ENCODE measurements at places on chromosomes 5 and 9.

GRCh38 chr5:95853490-95853889 is 31.0 kb upstream of the GLRX start:
- no peak for DNase-seq

DNA sequence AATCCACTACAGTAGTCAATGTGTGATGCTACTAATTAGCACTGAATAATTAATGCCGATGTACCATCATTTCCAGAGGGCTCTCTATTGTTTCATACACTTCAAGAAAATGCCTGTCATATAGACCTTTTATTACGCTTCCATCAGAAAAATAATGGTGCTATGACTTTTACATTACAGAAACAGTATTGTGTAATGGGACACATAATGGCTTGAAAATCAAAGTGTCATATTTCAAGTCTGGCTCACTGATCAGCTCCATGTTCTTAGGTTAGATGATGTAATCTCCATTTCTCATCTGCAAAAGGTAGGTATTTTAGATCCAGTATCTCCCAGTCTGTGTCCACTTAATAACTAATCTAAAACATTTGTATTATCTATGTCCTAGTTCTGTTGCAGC is 990.6 kb upstream of the TYRP1 start:
- no peak for DNase-seq

DNA sequence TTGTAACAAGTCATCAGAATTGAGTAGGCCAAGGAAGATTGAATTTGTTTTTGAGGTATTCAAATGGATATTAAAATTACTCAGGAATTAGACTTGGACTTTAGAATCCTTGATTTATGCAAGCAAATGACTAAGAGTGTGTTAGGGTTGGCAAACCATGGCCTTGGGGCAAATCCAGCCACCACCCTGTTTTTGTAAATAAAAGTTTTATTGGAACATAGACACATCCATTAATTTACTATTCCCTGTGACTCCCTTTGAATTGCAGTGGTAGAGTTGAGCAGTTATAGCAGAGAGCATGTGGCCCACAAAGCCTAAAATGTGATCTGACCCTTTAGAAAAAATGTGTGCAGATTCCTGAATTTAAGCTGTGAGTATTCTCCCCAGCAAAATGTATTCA is 115.6 kb downstream of the WDR70 start:
- no peak for DNase-seq

- no peak for DNase-seq
Observed at GRCh38 chr9:134913041-134913712, 4.5 kb downstream of the FCN1 start.

GRCh38 chr5:107593009-107593408 is 77.7 kb downstream of the EFNA5 start:
- DNase-seq, result no peak

DNA sequence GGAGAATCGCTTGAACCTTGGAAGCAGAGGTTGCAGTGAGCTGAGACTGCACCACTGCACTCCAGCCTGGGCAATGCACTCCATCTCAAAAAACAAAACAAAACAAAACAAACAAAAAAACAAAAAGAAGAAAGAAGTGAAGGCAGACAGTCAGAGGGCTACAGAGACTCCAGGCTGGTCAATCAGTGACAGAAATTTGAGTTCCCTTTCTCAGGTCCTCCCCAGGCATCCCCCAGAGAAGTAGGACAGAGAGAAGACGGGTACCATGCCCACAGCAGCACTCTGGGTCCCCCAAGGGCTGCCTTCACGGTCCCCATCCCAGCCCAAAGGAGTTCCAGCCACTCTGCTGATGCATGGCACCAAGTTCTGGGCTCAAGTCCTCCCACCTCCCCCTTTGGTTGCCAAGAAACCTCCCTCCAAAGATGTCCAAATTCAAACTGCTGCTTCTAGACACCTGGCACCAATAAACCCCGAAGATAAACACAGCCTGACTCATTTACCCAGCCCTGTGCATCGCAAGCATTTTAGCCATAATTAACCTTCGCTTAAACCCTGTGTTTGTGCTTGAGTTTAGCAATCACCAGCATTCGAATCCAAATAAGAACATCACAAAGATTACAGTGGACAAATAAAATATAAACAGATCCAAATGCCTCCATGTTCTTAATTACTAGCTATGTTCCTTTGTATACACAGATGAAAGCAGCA is 24.0 kb downstream of the SEMA4D start:
- DNase-seq, result no peak

- DNase-seq, result no peak
Observed at GRCh38 chr5:3590967-3591900, 4.4 kb upstream of the IRX1 start.

- DNase-seq, result no peak
Observed at GRCh38 chr9:127572961-127573721, 38.9 kb upstream of the STXBP1 start.

GRCh38 chr9:125119643-125120286 is 23.6 kb downstream of the SCAI start:
- no peak for DNase-seq

GRCh38 chr5:7261049-7261448 is 134.9 kb upstream of the ADCY2 start:
- DNase-seq, result no peak

- no peak for DNase-seq
Observed at GRCh38 chr5:48192-48591, 43.8 kb upstream of the PLEKHG4B start.

- DNase-seq, result no peak
Observed at GRCh38 chr5:97568382-97568781, 385.3 kb upstream of the RIOK2 start.

DNA sequence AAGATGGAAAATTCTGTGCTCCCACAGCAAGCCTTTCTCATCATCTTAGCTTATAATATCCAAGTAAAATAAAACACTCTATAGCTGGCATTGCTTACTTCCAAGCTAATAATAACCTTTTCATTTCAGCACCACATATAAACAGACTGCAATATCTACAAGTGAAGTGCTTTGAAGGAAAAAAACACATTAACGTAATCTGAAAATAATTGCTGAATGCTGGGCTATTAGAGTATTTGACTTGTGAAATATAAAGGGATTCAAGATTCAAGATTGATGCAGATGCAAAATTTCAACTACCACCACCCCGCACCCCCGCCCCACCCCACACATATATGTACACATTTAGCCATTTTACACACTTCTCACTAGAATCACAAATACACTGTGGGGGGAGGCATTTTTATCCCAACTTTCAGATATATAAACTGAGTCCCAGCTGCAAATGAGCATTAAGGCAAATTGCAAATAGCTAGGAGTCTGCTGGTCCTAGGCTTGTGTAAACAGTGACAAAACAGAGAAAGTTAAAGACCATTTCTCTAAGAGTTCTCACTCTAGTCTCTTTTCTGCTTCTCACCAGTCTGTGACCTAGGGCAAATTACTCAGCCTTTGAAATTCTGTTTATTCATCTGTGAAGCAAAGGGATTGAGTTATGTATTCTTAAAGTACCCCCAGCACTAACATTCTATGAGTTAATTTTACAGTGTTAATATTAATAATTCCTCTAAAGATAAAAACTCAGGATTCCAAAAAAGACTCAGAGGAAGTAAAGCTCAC is 489.4 kb downstream of the PRELID2 start:
- no peak for DNase-seq

- no peak for DNase-seq
Observed at GRCh38 chr5:90421136-90421535, 11.6 kb upstream of the CETN3 start.

DNA sequence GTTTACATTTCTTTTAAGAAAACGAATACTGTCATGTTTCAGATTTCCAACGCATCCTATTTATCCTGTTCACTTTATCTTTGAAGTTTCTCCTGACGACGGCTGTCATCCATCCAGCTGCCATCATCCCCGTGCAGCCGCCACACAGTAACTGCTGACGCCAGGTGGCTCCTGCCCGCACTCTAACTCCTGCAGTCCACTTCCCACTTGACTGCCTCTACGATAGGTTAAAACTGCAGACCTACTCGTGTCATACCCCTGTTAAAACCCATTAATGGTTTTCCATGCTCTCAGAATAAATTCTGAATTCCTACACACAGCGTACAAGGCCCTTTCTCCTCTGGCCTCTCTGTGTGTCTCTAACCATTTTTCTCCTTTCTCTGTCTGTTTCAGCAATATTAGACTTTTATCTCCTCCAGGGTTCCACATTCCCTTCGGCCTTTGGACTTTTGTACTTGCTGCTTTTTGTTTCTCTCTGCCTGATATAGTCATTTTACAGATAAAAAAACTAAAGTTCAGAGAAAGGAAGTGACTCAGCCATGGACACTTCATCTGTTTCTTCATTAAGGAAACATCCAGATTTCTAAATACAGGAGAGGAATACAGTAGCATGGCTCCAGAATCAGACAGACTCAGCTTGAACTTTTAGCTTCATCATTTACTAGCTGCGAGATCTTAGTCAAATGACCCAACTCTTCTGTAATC is 84.9 kb downstream of the ADAMTS12 start:
- DNase-seq, result no peak

- DNase-seq, result no peak
Observed at GRCh38 chr9:78539188-78539587, 242.3 kb downstream of the PSAT1 start.

GRCh38 chr5:143328589-143329220 is 74.8 kb downstream of the NR3C1 start:
- DNase-seq, result no peak

Data from activated T-helper 1 cell treated with anti-CD3 and anti-CD28 coated beads, Interleukin-2, amount 50 U/mL, for 16 hours (primary cell).